ENCODE measurements at places on chromosomes 2 and 18.

- DNase-seq, result no peak
These were observed 76.5 kb downstream of the CCDC102B start for GRCh38 chr18:68874361-68874760.

DNA sequence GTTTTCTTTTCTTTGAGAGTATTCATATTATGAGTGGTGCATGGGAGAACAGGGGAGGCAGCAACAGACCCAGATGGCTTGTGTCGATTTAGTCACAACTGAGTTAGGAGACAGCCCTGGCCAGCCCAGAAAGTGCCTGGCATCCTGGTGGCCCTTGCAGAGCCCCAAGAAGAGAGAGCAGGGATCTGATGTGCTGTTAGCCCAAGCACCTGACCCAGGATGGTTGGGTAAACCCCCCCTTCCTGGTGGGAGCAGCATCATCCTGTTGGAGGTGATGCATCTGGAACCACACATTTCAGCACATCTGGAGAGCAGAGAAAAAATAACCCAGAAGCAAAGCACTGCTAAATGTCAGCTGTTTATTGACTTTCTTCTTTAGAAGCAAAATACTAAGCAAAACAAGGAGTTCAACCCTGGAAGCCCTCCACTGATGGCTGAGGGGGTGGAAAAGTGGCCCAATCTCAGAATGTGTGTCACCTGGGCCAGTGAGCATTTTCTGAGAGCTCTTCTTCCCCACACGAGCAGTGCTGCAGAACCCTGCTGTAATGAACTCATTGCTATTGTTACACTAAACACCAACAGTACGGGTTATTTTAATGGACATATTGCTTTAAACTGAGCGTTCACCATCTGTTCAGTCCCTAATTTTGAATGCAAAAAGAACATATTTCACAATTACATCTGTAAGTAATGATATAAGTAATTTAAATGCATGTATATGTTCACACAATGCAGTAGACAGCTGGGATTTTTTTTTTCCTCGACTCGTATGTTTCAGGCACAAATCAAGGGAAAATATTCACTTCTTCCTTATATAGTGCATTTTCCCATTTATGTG is 100.6 kb upstream of the SMIM21 start:
- DNase-seq, result no peak

GRCh38 chr18:79334496-79335233 is 61.1 kb upstream of the NFATC1 start:
- DNase-seq, result no peak

DNA sequence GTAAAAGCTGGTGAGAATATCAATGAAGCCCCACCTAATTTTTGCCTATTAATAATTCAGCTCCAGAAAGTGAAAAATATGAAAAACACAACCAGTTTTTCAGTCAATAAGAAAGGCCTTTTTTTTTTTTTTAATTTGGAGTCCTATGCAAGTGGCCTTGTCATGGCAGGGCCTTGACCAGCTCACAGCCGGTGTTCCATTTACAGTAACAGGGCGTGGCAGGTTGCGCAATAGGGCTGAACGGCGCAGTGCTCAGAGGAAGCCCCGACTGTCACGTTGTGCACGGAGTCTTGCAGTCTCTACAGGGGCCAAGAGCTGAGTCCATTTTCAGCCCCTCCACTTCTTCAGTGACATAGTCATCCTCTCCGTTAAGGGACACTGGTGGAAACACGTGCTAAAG is 184.1 kb upstream of the FN1 start:
- DNase-seq, result no peak

DNA sequence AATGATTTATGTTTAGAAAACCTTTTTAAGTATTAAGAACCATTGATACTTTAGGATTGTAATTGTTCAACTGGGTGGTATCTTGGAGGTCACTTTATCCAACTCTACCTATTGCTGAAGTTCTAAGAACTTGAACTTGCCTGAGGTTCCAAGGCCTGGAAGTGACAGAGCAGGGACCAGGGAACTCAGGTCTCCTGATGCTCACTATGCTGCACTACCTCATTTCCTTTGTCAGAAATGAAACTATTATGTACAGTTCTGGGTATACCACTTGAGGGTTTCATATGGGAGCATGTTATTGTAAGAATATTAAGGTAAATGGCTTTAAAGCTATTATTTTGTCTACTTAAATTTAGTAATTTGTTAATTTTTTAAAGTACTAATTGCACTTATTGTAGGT is 3.0 kb downstream of the MBD5 start:
- DNase-seq, result no peak

DNA sequence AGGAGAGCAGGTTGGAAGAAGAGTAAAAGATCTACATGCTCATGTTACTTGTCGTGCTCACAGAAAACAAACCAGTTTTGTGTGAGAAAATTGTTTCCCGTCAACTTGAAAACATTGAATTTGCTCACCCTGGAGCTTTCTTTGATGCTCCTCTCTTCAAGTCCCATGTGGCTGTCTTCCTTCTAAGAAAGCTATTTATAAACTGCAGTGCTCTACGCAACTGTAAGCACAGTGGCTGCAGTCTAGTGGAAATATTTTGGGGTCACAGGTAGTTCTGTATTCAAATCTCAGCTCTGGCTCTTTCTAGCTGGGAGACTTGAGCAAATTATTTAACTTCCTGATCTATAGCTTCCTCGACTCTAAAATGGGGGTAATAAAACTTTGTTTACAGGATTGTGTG is 211.8 kb downstream of the PLCL1 start:
- no peak for DNase-seq

DNA sequence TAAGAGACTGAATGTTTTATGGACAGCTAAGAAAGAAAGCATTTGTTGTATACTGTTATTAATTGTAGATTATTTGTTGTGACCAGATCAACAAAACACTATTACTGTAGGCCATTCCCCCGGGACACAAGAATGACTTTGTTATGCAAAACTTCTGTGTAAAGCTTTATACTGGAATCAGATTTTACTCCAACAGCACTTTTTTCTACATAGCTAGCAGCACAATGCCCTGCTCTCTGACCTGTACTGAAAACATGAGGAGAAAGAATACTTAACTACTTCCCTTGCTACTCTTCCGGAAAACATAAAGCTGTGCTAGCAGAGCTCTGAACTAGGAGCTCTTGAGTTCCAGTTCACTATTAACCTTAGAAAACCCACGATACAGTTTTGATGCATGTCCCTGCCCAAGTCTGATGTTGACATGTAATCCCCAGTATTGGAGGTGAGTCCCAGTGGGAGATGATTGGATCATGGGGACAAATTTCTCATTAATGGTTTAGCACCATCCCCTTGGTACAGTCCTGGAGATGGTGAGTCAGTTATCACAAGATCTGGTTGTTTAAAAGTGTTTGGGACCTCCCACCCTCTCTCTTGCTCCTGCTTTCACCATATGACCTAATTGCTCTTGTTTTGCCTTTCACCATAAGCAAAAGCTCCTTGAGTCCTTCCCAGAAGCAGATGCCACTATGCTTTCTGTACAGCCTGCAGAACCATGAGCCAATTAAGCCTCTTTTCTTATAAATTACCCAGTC is 601.1 kb upstream of the PIK3C3 start:
- no peak for DNase-seq

DNA sequence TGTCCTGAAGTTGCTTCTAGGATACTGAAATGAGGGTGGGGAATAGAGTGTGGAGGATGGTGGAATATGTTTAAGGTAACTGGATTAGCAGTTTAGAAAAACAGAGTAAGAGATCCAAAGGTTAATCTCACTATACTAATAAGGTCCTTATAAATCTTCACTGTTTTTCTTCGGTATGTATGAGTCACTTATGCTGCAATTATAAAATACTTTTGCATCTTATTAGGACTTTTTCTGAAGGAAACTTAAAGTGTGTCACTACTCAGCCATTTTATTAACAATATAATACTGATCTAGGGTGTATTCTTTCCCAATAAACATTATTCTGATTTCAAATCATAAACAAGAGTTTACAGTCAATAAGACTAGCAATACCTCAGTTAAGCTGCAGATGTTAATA is 182.3 kb downstream of the ZNF521 start:
- no peak for DNase-seq

DNA sequence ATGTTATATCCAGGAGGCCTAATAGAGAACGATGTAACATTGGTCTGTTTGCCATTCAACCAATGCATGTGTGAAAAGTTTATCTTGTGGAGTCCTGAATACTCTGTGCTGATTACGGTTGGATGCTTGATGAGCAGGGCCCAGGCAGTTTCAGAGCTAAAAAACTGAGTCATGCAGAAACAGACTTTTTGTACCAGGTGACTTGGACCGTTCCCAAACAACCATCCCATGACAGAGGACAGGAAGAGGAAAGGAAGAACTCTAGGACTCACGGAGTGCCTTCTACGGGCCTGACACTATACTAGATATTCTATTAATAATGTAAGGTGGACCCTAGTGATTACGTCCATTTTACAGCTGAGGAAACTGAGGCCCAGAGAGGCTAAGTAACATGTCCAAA is 142.1 kb downstream of the ARHGAP28 start:
- no peak for DNase-seq

GRCh38 chr2:216680951-216681629 is 14.3 kb downstream of the IGFBP5 start:
- DNase-seq, result no peak

GRCh38 chr18:23627321-23627720 is 35.4 kb downstream of the ANKRD29 start:
- DNase-seq, result no peak

GRCh38 chr2:96866986-96867755 is 2.7 kb downstream of the SEMA4C start:
- DNase-seq, result no peak

- DNase-seq, result no peak
These were observed 14.5 kb downstream of the CAPN14 start for GRCh38 chr2:31202833-31203232.

GRCh38 chr2:23446916-23447315 is 61.9 kb downstream of the KLHL29 start:
- no peak for DNase-seq

GRCh38 chr2:159807183-159808031 is 9.4 kb upstream of the CD302 start:
- no peak for DNase-seq

DNA sequence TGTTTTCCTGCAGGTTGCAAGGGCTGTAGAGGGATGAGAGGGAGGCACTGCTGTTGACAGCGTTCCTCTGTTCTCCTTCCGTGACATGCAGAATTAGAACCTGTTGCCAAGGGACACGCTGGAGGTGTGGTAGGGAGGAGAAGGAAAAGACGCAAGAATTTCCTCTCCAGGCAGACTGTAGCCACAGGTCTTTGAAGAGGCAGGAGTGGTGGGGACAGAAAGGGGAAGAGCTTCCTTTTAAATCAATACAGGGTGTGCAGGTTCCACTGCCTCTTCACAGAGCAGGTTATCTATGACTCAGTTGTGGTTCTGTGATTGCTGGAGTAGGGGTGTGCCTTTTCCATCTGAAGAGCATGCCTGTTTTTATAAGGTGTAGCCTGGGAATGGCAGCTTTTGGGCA is 133.0 kb downstream of the WDSUB1 start:
- no peak for DNase-seq

DNA sequence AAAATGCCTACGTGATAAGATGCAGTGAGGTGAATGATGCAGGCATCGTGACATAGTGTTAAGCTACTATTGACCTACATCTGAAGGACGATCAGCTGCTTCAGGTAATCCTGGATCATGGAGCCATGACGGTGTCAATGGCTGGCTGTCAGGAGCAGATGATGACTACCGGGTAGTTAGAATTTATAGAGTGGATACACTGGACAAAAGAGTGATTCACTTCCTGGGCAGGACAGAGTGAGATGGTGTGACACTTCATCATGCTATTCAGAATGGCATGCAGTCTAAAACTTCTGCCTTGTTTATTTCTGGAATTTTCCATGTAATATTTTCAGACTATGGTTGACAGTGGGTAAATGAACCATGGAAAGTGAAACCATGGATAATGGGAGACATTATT is 29.5 kb downstream of the METTL8 start:
- no peak for DNase-seq

GRCh38 chr2:53530126-53530525 is 237.5 kb upstream of the CHAC2 start:
- DNase-seq, result no peak

DNA sequence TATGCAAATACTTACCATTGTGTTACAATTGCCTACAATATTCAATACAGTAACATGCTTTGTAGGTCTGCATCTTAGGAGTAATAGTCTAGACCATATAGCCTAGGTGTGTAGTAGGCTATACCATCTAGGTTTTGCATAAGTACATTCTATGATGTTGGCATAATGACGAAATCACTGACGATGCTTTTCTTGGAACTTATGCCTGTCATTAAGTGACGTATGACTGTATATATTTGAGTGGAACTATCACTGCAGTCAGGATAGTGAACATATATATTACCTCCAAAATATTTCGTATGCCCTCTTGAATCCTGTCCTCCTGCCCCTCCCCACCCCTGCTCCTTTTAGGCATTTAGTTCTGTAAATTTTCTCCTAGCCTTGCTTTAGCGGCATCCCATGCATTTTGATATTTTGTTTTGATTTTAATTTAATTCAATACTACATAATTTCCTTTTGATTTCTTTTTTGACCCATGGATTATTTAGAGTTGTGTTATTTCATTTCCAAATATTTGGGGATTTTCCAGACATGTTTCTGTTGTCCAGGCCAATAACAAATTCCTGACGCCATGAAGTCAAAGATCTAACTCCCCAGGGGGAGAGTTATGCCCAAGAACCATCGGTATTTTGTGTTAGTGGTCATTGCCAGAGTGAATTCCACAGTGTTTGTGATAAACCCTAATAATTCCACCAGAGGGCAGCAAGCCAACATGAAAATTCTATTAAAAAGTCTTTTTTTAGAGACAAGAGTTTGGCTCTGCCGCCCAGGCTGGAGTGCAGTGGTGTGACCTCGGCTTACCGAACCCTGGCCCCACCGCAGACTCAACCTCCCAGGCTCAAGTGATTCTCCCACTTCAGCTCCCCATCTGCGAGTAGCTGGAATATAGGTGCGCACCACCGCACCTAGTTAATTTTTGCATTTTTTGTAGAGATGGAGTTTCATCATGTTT is 24.2 kb upstream of the CASP8 start:
- no peak for DNase-seq

DNA sequence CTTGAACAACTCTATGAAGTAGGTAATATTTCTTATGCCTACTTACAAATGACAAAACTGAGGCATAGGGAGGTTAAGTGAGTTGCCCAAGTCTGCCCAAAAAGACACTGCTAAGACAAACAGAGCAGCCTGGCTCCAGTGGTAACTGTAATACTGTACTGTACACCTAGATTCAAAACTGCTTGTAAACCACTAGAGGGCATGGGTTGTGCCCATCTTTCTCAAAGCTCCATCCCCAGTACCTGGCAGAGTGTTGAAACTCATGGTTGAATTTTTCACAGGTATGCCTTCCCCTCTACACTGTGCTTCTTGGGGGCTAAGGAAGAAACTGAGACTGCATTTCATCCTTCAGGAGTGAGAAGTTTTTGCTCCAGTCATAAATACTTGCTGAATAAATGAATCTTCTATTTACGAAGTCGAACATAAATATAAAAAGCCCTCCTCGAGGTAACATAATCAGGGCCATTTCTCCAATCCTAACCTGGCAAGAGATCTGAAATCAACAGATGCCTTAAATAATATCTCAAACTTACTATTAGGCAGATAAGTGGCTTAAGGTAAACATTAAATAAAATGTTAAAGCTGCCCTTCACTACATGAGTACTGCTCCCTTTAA is 2.0 kb downstream of the PPP4R1 start:
- DNase-seq, result no peak

Data from stimulated activated CD4-positive, alpha-beta T cell treated with anti-CD3 and anti-CD28 coated beads, Interleukin-12 subunit alpha, Interleukin-12 subunit beta, amount 100 ng/mL, for 48 hours (primary cell).